ENCODE measurements at places on chromosomes 3 and 15. TPM values are rescaled to one million over a fixed set of nuclear protein-coding genes. Genes with fewer than 3 reads are reported as not detected.

Gene IL1RAP
- 8.6 TPM for total RNA-seq

Gene GPR149
- total RNA-seq, result not detected

Gene GOLGA8T
- 0.53 TPM for total RNA-seq

Gene SKOR1
- total RNA-seq, result 1.3 TPM

Gene GTF2E1
- 28.5 TPM for total RNA-seq

Gene SPINK8
- total RNA-seq, result not detected

Data from T-cell (primary cell).